ENCODE measurements at places on chromosomes 2 and 18.

GRCh38 chr2:156818221-156818620, 382.0 kb downstream of the GPD2 start:
- no peak for DNase-seq

DNA sequence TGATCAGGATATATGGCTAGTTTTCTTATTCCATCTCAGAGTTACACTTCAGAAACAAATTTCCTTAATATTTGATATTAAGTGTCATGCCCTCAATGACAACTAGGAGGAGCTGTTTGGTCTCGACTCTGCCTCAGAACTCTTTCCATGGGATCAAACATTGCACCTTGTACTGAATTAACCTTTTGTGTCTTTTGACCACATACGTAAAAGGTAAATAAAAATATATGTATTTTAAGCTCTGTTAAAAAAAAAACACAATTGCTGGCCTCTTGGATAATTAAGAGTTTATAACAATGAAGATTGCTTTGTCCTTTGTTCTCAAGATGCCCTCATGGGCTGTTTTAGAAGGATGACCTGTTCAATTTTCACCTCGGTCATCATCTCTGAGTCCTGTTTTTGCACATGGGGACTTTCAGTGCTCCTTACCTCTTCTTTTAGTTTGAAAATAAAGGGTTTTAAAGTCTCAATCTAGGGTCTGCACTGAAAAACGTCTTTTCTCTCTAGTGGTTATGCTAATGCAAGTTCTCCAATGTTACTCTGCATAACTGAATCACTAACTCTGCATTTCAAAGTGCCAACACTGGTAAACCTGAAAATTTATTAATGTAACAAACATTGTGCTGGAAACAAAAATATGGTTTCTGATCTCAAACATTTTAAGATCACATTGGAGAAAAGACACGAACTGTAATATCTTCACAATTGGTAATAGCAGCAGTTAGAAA, 18.8 kb upstream of the FN1 start:
- DNase-seq = no peak

DNA sequence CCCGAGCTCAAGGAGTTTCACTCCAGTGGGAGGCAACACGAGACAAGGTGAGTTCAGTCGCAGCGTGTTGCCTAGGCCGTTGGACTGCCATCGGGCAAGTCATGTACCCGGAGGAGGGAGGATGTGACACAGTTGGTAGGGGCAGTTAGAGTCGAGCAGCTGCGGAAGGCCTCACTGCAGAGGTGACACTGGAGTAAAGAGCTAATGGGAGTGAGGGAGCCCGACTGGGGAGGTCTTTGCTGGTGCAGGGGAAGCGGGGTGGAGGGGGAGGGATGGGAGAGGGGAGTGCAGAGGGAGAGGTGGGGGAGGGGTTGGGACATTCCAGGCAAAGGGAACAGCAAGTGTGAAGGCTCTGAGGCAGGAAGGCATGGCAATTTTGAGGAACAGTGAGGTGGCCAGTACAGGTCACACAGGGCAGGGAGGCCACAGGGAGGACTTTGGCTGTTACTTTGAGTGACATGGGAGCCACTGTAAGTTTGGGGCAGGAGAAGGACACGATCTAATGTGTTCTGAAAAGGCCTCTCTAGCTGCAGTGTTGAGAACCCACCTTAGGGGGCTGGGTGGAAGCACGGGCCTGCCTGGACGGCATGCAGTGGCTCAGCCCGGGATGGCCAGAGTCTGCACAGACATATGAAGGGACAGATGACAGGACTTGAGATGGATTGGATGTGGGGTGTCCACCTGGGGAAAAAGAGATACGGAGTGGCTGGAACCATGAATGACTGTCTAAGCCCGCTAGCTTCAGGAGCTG, 61.1 kb downstream of the KCNF1 start:
- no peak for DNase-seq

- DNase-seq = no peak
Observed at GRCh38 chr2:6181525-6181924, 489.3 kb downstream of the SOX11 start.

DNA sequence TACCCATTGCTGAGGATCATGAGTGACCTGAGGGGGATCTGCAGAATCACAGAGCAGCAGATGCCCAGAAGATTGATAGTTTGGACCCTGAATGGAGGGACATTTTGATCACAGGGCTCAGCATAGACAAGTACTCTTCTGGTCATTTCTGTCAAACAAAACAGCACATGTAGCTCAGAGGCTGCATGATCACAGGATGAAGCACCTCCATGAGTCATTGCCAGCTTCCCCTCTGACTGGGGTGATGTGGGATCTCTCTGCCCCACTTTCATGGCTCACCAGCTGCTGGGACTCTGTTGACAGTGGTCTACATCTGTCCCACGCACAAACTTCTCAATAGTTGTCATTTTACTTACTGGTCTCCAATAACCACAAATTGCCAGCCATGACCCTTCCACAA, 264.1 kb downstream of the RPIA start:
- no peak for DNase-seq

DNA sequence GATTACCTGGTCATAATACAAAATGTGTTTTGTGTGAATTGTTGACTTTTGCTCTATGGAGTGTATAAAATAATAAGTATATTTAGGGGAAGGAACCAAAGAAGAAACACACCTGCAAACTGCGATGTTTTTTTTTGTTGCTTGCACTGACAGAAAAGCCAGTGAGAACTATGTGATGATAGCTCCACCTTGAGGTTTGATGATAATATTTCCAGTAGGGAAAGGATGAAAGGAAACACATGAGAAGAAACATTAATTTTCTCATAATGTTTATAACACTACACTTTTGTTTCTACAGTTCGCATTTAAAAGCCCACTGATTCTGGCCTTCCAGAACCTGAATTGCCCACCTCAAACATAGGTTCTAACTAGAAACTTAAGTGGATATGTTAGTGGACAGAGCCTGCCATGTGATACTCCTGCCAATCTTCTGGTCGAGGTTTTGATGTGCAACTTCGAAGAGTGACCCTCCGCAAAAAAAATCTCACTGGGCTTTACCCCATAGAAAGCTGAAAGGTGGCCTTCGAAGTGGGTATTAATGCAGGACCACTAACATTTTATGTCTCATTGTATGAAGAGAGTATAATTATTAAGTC, 476.4 kb upstream of the SPHKAP start:
- no peak for DNase-seq

DNA sequence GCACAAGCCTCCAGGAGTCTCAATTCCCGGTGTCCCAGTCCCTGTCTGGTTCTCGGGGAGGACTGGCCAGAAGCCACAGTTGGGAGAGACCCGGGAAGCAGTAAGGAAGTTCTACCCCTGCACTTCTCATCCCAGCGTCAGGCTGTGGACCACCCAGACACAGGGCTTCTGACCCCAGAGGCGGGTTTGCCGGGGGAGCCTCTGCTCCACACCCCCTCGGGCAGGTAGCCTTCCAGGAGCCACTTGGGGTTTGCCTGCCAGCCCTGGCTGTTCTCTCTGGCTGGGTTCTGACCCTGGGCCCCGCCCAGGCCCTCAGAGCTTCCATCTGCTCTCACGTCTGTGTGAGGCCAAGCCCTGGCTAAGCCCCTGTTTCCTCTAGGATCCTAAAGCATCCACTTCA, 94.4 kb upstream of the GPC1 start:
- DNase-seq = no peak

Data from activated naive CD8-positive, alpha-beta T cell treated with anti-CD3 and anti-CD28 coated beads for 36 hours (primary cell).